NCI-H2029 treated with DMSO at 0.1 percent for 48 hours (cell line): ENCODE measurements at places on chromosomes 7 and 10.

GRCh38 chr10:52322936-52323335 lies 8.9 kb downstream of the DKK1 start:
- DNase-seq, result no peak

- DNase-seq, result no peak
These were observed 197.3 kb downstream of the PCLO start for GRCh38 chr7:82965088-82966036.

DNA sequence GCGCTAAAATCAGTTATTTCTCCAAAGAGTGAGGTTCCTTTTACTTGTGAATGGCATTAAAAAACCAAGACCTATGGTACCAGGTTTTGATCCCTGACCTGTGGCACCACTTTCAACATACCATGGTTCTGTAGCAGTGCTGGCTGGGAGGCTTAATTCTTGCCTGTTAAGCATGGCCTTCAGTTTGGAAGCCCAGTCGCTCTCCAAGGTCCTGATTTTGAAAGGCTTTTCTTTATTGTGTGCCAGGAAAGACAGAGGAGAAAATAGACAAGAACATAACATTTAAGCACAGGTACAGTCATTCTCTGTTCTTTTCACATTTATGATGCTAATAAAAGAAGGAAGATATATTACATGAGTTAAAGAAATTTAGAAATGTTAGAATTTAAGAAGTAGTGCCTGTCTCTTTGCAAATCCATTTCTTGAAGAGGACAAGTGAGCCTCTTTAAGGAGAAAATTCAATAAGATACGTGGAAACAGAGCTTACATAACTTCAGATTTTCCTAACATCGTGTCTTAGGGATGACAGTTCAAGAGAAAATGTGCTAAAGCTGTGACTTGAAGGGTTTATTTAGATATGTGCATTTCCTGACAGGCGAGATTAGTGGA lies 357.6 kb downstream of the DPP6 start:
- DNase-seq, result no peak

GRCh38 chr7:102392330-102392729 lies 3.8 kb upstream of the PRKRIP1 start:
- no peak for DNase-seq

DNA sequence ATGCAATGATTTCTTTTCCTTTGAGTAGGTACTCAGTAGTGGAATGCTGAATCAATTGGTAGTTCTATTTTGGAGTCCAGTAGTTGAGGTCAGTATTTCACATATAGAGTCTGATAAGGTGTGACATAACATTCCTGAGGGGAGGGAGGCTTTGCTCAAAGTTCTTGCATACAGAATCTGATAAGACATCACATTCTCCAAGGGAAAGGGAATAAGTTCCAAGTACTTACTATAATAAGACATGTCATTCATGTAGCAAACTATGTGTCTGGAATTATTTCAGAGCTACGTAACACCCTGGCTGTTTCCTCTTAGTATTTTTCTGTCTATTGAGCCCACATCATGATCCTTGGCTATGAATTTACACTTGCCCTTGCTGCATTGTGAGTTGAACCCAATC lies 74.3 kb upstream of the POM121L12 start:
- DNase-seq, result no peak

GRCh38 chr10:35554461-35555056 lies 50.6 kb upstream of the GJD4 start:
- no peak for DNase-seq

DNA sequence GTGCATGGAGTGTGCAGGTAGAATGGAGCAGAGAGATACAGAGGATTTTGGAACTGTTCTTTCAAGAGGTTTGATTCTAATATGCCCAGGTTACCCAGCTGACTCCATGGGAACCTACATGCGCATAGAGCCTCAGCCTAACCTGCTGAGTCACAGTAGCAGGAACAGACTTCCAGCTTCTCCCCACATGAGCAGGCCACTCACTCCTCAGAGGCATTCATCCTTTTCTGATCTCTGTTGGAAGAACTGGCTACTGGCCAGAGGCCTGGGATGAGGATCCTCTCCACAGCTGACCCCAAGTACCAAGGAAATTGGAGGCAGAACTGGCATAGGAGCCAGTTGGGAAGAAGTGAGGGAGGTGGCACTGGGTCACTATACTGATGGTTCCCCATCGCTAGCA lies 17.9 kb upstream of the CCSER2 start:
- no peak for DNase-seq

GRCh38 chr10:112404617-112405016 lies 30.7 kb downstream of the ACSL5 start:
- DNase-seq, result no peak

DNA sequence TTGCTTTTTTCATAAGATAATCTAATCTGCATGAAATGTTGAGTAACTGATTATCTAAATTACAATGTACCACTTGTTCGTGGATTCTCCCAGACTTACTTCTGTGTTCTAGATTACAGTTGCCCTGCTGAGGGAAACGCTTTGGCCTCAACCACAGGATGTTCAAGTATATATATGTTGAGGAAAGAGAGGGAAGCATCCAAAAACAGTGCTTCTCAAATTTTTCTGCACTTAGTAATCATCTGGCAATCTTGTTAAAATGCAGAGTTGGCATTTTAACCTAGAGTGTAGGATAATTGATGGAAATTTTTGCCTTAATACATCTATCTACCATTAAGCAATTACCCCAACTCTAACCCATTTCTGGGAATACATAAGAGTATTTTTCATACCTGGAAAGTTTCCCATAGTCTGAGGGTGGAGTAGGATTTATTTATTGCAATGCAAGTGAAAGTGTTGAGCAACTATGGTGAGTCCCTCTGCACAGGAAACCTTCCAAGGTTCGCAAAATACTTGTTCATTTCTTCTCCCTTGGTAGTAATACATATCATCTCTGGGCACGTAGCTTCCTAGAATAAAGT lies 59.6 kb upstream of the C1GALT1 start:
- no peak for DNase-seq

GRCh38 chr7:157943561-157943960 lies 606.8 kb downstream of the DNAJB6 start:
- no peak for DNase-seq

DNA sequence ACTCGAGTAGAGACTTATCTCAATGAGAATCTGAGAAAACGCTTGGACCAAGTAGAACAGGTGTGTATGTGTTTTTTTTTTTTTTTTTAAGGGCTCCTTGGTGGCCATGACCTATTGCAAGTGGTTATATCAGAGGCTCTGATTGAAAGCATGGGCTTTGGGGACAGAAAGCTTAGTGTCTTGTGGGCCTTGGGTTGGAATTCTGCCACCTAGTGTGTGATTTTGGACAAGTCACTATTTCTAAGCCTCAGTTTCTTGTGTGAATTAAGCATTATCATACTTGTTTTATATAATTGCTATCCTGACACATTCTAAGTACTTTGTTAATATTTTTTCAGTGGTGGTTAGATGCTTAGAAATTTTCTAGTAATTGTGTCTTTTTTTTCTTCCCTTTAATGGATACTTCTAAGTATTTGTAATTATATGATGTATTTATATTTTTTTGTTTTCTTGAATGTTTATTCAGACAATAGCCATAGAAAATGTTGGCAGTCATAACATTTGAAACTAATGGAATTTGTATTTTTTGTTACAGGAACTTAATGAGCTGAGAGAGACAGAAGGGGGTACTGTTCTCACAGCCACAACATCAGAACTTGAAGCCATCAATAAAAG lies 33.1 kb downstream of the SMC3 start:
- DNase-seq, result no peak

DNA sequence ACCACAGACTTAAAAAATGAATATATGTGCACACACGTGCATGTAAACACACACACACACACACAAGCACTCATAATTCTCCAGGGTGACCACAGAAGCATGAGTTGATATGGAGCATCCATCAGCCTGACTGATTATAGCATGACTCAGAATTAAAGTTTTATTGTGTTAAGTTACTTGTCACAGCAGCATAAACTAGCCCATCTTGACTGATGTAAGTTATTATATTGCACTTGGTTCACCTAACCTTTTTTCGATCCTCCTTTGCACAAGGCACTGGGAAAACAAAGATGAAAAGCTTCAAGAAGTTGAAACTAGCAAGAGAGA lies 18.8 kb upstream of the SLC35G1 start:
- DNase-seq, result no peak

GRCh38 chr10:122638106-122638505 lies 61.5 kb downstream of the C10orf120 start:
- DNase-seq, result no peak

GRCh38 chr10:58291538-58292174 lies 22.7 kb downstream of the CISD1 start:
- no peak for DNase-seq

DNA sequence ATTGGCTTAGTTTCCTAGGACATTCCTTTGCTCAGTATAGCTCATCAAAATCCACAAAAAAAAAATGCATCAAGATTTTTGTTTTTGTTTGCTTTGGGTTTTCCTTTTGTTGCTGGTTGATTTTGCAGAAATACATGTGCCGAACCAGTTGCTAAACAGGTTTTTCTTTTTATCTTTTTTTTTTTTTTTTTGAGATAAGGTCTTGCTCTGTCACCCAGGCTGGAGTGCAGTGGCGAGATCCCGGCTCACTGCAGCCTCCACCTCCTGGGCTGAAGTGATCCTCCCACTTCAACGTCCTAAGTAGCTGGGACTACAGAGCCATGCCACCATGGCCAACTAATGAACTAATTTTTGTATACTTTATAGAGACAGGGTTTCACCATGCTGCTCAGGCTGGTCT lies 8.3 kb downstream of the CSTF2T start:
- DNase-seq, result no peak

DNA sequence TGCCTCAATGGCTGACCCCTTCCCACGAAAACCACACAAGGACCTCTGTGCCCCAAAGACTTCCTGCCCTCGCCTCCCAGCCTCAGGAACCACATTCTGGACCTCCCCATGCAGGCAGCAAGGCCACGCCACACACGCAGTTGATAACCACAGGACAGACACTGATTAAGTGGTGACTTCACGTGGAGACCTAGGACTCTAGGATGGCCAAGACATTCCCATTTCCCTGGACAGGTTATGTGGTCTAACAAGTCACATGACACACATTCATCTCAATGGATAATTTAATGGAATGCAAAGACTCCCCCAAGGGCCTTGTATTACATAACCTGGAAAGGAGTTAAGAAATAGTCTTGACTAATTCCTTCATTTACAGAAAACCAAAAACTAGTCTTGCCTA lies 110.2 kb downstream of the LARP4B start:
- DNase-seq, result no peak

GRCh38 chr10:27717224-27717623 lies 28.4 kb downstream of the MKX start:
- DNase-seq, result no peak

GRCh38 chr10:124703778-124704427 lies 40.3 kb downstream of the FAM53B start:
- peak; percentile 31 for DNase-seq

DNA sequence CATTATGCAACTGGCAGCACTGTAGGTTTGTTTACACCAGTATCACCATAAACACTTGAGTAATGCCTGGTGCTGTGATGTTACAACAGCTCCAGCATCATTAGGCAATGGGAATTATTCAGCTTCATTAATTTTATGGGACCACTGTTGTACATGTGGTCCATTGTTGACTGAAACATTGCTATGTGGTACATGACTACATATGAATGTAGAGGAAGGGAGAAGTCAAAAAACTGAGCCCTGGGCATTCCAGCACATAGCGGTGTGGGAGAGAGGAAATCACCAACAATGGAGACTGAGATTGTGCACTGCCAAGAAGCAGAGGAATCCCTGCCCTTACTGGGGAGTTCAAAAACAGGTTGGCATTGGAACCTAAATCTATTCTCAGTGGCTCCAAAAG lies 89.0 kb downstream of the TRIM24 start:
- DNase-seq, result no peak

- DNase-seq, result no peak
These were observed 1.4 kb upstream of the TES start for GRCh38 chr7:116208919-116209318.

- no peak for DNase-seq
These were observed 158.2 kb downstream of the ARHGAP12 start for GRCh38 chr10:31770307-31770902.
